ENCODE measurements at places on chromosomes 4 and X.

DNA sequence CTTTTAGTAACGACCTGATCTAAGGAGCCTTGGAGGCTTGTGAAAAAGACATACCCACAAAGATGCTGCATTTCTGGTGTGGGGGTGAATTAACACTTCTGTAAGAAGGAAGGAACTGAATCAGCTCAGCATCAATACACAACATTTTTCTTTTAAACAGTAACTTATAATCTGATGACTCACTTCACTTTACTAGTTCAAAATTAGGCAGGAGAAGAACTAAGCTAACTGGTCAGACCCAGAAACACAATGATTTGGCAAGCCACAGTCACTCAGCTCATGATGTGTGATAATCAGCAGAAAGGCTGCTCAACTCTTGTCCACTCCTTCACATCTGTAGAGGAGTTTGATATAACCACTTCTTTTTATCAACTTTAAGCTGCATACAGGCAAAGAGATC lies 4.6 kb downstream of the MMAA start:
- H3K4me3 ChIP-seq = no peak overlapping the region
- H3K27me3 ChIP-seq = no peaks in the 10 kb centered on the region
- H3K4me1 ChIP-seq = peaks cover 28% of the 10 kb centered on the region
- peaks cover 27% of the 10 kb centered on the region for H3K36me3 ChIP-seq
- DNase-seq = no peak

- peaks cover 2% of the 10 kb centered on the region for H3K27me3 ChIP-seq
- H3K4me3 ChIP-seq = no peak overlapping the region
- no peaks in the 10 kb centered on the region for H3K4me1 ChIP-seq
- no peaks in the 10 kb centered on the region for H3K36me3 ChIP-seq
- H3K27ac ChIP-seq = no peak overlapping the region
These were observed 96.6 kb upstream of the OTUD4 start for GRCh38 chr4:145277011-145277410.

GRCh38 chr4:133263104-133263503 lies 114.0 kb downstream of the PCDH10 start:
- no peaks in the 10 kb centered on the region for H3K36me3 ChIP-seq
- no peak for DNase-seq
- H3K27ac ChIP-seq = no peak overlapping the region

- no peaks in the 10 kb centered on the region for H3K4me1 ChIP-seq
- H3K4me3 ChIP-seq = no peak overlapping the region
- DNase-seq = no peak
- H3K27ac ChIP-seq = no peak overlapping the region
- no peaks in the 10 kb centered on the region for H3K27me3 ChIP-seq
These were observed 317.8 kb upstream of the GALNT7 start for GRCh38 chr4:172850838-172851237.

DNA sequence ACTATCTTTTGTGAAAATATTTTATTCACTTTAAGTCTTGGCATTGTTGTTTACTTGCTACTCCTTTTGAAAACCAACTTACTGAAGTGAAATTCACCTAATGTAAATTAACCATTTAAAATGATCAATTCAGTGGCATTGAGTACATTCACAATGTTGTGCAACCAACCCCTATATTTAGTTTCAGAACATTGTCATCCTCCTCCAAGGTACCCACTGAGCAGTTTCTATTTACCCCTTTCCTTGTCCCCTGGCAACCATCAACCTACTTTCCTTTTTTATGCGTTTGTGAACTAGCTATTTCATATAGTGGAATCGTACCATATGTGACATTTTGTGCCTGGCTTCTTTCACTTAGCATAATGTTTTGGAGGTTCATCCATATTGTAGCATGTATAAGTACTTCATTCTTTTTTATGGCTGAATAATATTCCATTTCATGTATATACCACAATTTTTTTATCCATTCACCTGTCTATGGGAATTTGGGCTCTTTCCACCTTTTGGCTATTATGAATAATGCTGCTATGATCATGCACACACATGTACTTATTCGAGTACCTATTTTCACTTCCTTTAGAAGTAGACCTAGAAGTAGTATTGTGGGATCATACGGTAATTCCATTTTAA lies 85.0 kb downstream of the WWC2 start:
- no peak overlapping the region for H3K27ac ChIP-seq
- no peak overlapping the region for H3K4me3 ChIP-seq
- no peaks in the 10 kb centered on the region for H3K36me3 ChIP-seq
- peaks cover 11% of the 10 kb centered on the region for H3K27me3 ChIP-seq
- peaks cover 6% of the 10 kb centered on the region for H3K4me1 ChIP-seq

DNA sequence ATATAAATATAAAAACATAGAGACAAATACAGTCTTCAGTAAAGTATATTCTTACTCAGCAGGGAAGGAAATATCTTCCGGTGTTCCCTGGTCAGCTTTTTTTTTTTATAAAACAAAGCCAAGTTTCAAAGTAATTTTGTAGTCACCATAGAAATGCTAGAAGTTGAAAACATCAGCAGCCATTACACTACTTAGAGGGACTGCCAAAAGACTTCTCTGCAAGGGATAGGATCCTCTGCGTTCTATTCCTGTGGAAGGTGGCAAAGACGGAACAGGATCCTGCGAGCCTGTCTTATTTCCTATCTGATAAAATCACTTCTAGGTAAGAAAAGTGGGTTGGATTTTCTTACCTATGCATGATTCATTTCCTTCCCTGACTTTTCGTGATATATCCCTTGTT lies 19.4 kb downstream of the CLDN22 start:
- no peak overlapping the region for H3K4me3 ChIP-seq
- H3K27me3 ChIP-seq = no peaks in the 10 kb centered on the region
- no peak overlapping the region for H3K27ac ChIP-seq
- H3K4me1 ChIP-seq = peaks cover 3% of the 10 kb centered on the region
- no peak for DNase-seq
- H3K36me3 ChIP-seq = no peaks in the 10 kb centered on the region
